NCI-H460 (cell line): ENCODE measurements at places on chromosomes 4 and X. TPM values are rescaled to one million over a fixed set of nuclear protein-coding genes. Genes with fewer than 3 reads are reported as not detected.

The ARHGAP24 gene
- 1.3 and 2.0 TPM in 2 replicates for total RNA-seq

The ZNF630 gene
- total RNA-seq, result 1.6 and 2.4 TPM in 2 replicates

The SNCA gene
- 99.1 and 110 TPM in 2 replicates for total RNA-seq

The AFAP1 gene
- total RNA-seq, result 29.8 and 31.2 TPM in 2 replicates

The PPP4R3C gene
- not detected in 2 replicates for total RNA-seq

The HDAC8 gene
- total RNA-seq, result 25.4 and 29.8 TPM in 2 replicates

The OPN1MW3 gene
- total RNA-seq, result not detected in 2 replicates

The SMIM31 gene
- total RNA-seq, result 0.10 TPM in 1 of 2 replicates, not detected in the other

The RAB40AL gene
- 0.52 TPM in 1 of 2 replicates, not detected in the other for total RNA-seq

The GAGE12J gene
- total RNA-seq, result not detected in 2 replicates

The TKTL2 gene
- total RNA-seq, result not detected in 2 replicates

The THOC2 gene
- total RNA-seq, result 95.9 and 108 TPM in 2 replicates

The CDKN2AIP gene
- total RNA-seq, result 10.4 and 11.5 TPM in 2 replicates

The CSAG1 gene
- not detected in 2 replicates for total RNA-seq

GRCh38 chr4:108762559-108763225 lies at the start of gene ETNPPL:
ETNPPL (minus strand) TSS chr4:108763053; CDS start chr4:108762898, 155 bp downstream.
- no peak for DNase-seq

DNA sequence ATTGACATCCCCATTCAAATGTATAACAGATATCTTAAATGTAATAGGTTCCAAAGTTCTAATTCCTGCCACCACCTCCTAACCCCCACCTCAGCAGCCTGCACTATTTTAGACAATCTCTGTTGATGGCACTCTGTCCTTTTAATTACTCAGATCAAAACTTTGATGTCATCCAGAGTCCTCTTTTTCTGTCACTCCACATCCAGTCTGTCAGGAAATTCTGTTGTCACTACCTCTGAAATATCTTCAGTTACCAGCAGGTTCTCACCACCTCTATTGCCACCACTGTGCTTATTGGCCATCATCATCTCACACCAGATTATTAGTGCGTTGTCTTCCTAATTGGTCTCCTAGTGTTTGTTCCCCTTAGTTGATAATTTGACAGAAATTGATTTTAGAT lies 76.2 kb downstream of the PTPN13 start:
- no peak for DNase-seq

DNA sequence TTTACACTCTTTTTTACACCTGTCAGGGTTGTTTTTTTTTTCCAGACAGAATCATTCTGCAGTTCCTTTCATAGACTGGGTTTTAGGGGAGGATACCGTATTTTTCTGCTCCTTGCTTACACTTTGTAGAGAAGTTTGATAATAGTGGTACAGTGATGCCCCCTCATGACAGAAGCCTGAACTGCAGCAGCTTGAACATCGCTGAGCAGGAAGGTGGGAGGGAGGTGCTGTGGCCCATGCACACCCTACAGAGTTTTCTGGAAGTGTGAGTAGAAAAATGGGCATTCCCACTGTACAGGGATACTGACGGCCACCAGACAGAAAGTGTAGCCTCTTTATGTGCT lies 54.5 kb downstream of the RAB40A start:
- peak; percentile 72 for DNase-seq

DNA sequence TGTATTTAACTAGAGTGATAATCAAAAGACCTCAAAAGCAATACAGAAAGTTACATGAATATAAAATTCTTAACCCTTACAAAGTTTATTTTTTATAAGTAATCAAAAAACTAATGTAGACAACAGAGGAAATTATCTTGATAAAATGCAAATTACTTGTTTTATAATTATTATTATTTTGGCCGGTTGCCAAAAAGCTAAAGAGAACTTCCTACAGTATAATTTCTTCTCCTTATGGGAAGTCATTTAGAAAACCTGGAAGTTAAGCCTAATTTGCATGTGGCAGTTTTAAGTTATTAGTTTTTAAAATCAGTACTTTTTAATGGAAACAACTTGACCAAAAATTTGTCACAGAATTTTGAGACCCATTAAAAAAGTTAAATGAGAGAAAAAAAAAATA lies 621.3 kb upstream of the PCDH10 start:
- no peak for DNase-seq

GRCh38 chr4:3769642-3770184 lies 3.5 kb downstream of the ADRA2C start:
- DNase-seq, result no peak

GRCh38 chrX:134753718-134754008 lies 95.4 kb upstream of the PLAC1 start:
- no peak for DNase-seq

- no peak for DNase-seq
These were observed 127.1 kb downstream of the TRIML1 start for GRCh38 chr4:188266386-188266785.

GRCh38 chrX:32155044-32155638 lies 1056.2 kb downstream of the DMD start:
- DNase-seq, result no peak

DNA sequence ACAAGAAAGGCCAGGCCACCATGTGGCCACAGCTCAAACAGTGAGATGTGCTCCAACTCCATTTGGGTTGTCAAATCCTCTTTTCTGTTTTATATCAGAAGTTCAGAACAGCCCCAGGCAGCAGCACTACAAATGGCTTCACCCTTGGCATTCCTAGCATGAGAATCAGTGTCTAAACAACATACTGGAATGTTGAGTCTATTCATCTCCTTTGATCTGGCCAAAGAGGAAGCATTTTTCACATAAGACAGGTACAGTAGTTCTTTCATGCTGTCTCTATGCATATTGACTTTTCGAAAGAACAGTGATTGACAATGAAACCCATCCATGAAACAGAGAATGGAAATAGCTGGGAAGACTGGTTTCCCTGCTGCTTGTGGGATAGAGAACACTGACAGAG lies 289.5 kb downstream of the USP46 start:
- no peak for DNase-seq

GRCh38 chrX:135327299-135327698 lies 18.0 kb downstream of the ETDC start:
- DNase-seq, result no peak

DNA sequence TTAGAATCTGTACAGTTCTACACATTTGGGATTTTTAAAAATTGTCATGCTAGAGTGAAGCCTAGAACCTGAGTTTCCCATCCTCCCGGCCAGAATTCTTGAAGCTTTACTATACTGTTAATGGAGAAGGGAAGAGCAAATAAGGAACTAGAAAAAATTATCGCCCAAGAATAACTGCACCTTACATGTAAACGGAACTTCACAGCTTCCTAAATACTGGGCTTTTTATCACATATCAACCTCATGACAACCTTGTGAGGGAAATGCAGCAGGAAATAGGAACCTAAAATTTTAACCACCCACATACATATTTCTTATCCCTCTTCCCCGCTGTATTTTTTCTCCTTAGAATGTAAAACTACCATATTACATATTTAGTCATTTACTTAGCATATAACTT lies 19.3 kb downstream of the ARHGEF9 start:
- DNase-seq, result no peak

GRCh38 chr4:116702949-116703348 lies 382.4 kb downstream of the TRAM1L1 start:
- no peak for DNase-seq

DNA sequence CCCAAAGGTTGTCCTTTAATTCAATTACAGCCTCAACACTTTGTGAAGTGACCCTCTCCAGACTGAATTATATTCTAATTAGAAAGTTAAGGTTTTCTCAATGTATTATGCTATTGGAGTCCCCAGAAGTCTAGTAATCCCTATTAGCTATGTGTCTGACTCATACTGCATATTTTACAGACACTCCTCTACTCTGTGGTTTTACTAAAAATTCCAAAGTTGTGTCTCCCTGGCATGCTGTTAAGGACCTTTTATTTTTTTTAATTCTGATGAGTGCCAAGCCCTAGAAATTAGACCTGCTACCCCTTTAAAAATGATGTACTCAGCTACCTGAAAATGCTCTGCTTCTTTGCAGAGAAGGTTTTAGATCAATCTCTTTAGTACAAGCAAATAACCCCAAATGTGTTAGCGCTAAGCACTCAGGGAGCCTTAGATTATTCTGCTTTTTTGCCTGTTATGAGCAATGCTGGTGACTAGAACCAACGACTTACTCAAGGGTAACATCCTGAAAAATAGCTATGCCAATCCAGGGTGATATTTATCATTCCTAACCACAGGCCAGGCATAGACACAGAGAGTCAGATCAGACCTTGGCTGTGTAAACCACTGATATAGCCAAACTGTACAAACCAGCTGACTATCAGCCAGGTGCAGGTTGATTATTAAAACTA lies 26.1 kb upstream of the CXCL13 start:
- no peak for DNase-seq

- no peak for DNase-seq
These were observed 454.4 kb downstream of the C4orf33 start for GRCh38 chr4:129550281-129550785.

DNA sequence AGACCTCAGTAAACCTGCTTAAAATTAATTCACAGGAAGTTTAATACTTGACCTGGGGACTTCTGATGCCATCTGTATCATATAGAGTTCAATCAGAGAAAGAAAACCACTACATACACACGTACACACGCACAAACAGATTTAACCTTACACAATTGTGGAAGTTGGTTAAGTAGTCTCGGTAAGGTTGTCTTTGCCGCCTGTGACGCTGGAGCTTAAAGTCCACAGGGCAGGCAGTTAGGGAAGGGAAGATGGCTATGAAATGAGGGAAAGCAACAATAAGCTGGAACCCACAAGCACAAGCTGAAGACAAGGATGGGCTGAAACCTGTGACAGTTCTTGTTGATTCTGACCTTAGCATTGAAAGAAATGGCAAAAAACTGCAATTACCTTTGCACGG lies 41.7 kb upstream of the TSPAN7 start:
- DNase-seq, result no peak

GRCh38 chr4:90078440-90078839 lies 48.8 kb upstream of the CCSER1 start:
- DNase-seq, result no peak

- no peak for DNase-seq
These were observed 340.3 kb upstream of the GRID2 start for GRCh38 chr4:91963486-91963885.

DNA sequence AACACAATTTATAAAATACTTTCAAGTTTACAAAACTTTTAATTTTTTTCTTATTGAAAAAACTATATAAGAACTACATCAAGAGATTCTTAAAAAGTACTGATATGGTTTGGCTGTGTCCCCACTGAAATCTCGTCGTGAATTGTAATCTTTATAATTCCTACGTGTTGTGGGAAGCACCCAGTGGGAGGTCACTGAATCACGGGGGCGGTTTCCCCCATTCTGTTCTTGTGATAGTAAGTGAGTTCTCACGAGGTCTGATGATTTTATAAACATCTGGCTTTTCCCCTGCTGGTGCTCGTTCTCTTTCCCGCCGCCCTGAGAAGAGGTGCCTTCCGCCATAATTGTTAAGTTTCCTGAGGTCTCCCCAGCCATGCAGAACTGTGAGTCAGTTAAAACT lies 88.5 kb downstream of the FRAS1 start:
- DNase-seq, result no peak

DNA sequence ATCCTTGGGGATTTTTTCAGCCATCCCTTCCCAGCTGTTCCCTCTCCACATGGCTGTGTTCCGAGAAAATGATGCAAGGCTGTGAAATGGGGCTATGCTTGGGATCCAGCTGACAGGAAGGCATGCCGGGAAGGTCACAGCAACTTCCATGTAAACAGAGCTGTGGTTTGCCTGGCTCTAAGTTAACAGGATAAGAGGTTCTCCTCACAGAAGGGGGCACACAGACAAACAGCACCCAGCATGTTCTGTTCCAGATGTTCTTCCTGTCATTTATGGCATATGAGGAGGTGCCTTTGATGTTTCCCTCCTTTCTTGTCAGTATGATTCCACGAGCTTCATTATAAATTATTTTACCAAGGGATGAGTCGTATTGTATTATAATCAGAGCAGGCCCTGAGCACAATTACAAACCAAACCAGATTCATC lies 220.7 kb downstream of the ANTXR2 start:
- DNase-seq, result peak; percentile 83

- no peak for DNase-seq
These were observed 6.1 kb downstream of the STIM2 start for GRCh38 chr4:26866781-26867180.

DNA sequence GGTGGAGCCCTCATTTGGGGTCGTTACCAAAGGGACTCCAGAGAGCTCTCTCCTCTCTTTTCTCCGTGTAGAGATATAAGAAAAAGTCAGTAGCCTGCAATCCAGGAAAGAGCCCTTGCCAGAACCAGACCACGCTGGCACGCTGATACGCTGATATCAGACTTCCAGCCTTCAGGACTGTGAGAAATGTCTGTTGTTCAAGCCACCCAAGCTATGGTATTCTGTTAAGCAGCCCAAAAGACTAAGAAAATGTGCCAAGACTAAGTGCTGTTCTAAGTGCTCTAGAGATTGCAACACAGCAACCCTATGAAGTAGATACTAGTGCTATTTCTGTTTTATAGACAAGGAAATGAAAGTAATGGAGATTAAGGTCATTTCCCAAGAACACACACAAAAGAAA lies 205.7 kb downstream of the CAMK2D start:
- DNase-seq, result no peak

- DNase-seq, result no peak
These were observed 86.4 kb upstream of the MAB21L2 start for GRCh38 chr4:150495550-150495949.

DNA sequence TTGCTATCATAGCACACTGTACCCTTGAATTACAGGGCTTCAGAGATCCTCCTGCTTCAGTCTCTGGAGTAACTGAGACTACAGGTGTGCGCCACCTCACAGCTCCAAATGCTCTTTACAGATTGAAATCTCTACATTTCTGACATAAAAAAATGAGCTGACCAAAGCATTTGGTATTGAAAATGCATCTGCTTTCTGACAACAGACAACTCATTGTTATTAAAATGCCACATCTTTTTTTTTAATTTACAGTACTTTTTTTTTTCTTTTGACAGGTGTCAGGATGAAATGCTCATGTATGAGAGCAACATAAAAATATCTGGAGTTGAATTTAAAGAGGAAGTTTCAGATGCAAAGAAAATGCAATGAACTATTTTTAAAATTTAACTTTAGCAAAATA lies 764.5 kb downstream of the TRAM1L1 start:
- DNase-seq, result no peak

GRCh38 chr4:165208221-165208652 lies 876 bp downstream of the KLHL2 start:
- DNase-seq, result no peak

DNA sequence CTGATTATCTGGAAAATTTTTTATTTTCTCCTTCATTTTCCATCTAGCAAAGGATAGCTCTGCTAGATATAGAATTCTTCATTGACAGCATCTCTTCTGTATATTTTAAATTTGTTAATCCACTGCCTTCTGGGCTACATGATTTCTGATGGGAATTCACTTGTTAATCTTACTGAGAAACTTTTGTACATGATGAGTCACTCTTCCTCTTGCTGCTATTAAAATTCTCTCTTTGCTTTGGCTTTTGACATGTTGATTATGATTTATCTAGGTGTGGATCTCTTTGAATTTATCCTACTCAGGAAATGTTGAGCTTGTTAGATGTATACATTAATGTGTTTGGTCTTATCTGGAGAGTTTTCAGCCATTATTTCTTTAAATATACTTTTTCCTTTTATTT lies 27.5 kb downstream of the OR13H1 start:
- DNase-seq, result no peak

- DNase-seq, result no peak
These were observed 326.8 kb downstream of the ZNF674 start for GRCh38 chrX:46218373-46218772.
